ENCODE measurements at places on chromosomes 2 and 18.
A peak's percentile ranks its signal among the peaks of the same experiment; 100 is the strongest.

- DNase-seq: peak; percentile 59
Observed at GRCh38 chr2:52391621-52392020, 1359.7 kb upstream of the NRXN1 start.

DNA sequence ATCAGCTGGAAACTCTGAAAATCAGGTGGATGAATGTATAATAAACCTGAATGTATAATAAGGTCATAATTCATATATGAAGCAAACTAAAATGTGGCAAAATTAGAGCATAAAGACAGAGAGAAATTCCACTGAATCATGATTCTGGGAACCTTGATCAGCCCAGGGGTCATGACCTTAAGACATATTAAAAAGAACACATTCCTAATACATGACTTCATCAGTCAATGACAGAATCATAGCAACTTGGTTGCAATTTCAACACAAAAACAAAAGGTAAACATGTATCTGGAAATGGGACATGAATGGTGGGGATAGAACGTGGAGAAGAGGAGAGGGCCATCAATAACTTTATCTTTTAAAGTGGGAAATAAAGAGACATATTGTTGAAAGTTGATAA, 17.6 kb downstream of the AFF3 start:
- peak; percentile 16 for DNase-seq

- DNase-seq: no peak
Observed at GRCh38 chr18:79874553-79875530, 76.6 kb downstream of the SLC66A2 start.

GRCh38 chr2:67576991-67577390, 179.9 kb downstream of the ETAA1 start:
- no peak for DNase-seq

DNA sequence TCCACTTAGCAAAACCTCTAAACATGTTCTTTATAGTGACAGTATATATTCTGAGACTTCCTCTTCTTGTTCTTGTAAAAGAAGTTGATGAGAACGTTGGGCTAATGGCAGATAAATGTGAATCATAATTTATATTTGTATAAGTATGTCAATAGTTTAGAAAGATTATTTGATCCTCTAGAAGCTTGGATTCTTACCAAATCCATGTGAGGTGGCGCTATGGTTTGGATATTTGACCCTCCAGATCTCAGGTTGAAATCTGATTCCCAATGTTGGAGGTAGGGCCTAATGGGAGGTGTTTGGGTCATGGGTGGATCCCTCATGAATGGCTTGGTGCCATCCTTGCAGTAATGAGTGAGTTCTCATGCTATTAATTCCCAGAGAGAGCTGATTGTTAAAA, 29.8 kb upstream of the SCN1A start:
- DNase-seq: no peak

- peak; percentile 15 for DNase-seq
Observed at GRCh38 chr2:122545821-122546220, 790.4 kb downstream of the TSN start.

- peak; percentile 59 for DNase-seq
Observed at GRCh38 chr2:36359067-36359466, 3.5 kb downstream of the CRIM1 start.

DNA sequence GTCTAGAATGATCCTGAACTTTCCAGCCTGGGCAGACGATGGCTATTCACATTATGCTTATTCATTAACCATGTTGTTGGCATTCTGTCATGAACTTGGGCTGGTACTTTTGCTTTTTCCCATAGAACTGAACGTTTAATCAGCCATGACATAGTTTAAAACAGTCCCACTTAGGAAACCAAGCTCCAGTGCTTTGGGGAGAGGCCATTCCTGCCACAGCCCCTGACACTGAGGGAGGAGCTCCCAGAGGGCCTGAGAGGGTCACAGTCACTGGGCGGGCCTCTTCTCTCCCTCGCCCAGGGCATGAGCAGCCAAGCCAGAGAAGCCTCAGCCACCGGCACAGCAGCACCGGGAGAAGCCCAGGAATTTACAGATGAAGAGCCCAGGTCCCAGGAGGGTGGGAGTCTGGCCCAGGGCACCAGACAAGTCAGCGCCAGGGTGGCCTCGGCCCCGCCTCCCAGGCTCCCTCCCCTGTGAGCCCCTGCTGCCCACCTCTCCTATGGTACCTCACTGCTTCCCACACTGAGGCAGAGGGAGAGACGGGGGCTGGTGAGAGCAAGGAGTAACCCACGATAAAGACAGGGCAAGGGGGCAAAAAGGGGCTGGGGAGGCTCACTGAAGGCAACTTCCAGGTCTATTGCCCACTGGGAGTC, 33.6 kb downstream of the MAL start:
- DNase-seq: no peak

GRCh38 chr2:167595839-167596471, 651.4 kb downstream of the STK39 start:
- no peak for DNase-seq

- DNase-seq: peak; percentile 48
Observed at GRCh38 chr2:143936848-143937722, 582.8 kb downstream of the ZEB2 start.

DNA sequence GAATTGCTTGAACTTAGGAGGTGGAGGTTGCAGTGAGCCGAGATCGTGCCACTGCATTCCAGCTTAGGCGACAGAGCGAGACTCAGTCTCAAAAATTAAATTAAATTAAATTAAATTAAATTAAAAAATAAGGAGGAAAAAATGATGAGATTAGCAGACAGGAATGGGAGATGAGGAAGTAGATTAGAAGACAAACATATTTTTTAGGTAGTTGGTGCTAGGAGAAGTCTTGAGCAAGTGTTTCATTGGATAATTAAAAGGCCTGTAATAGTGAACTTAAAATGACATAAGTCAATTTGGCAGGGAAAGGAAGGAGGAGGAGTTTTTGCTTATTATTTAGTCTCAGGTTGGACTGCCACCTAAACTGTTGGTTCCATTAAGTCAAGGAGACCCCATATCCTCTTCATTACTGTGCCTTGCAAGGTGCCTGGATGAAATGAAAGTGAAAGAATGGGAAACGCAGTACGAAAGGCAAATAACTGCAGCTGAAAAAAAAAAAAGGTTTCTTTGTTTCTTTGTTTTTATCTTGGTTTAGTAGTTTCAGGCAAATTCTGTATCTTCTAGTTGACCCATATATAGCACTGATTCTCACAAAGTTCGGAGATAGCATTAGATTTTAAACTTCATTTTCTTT, 162.0 kb downstream of the SLC8A1 start:
- no peak for DNase-seq

- DNase-seq: no peak
Observed at GRCh38 chr18:28108814-28109213, 68.1 kb downstream of the CDH2 start.

GRCh38 chr2:22995576-22995975, 389.4 kb upstream of the KLHL29 start:
- DNase-seq: no peak

- DNase-seq: no peak
Observed at GRCh38 chr2:236646871-236647270, 77.2 kb downstream of the ACKR3 start.

GRCh38 chr2:166499281-166499680, 5.2 kb upstream of the SCN7A start:
- DNase-seq: no peak

- no peak for DNase-seq
Observed at GRCh38 chr18:32618546-32618945, 147.9 kb upstream of the GAREM1 start.

DNA sequence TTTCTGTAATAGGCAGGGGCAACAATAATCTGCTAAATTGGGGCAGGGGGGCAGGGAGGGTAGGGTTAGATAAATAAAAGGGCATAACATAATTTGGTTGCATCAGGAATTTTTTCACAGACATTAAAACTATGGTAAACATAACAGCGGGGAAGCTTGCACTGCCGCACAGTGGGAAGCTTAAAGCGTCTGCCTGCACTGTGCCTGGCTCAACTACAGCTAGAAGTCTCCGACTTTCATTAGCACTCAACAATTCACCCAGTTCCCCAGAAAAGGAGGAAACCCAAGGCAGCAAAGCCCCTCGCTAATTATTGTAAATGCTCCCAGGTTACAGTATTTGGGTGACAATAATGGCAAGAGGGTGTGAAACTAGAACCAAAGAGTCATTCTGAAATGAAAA, 562.9 kb downstream of the ARHGAP15 start:
- no peak for DNase-seq

DNA sequence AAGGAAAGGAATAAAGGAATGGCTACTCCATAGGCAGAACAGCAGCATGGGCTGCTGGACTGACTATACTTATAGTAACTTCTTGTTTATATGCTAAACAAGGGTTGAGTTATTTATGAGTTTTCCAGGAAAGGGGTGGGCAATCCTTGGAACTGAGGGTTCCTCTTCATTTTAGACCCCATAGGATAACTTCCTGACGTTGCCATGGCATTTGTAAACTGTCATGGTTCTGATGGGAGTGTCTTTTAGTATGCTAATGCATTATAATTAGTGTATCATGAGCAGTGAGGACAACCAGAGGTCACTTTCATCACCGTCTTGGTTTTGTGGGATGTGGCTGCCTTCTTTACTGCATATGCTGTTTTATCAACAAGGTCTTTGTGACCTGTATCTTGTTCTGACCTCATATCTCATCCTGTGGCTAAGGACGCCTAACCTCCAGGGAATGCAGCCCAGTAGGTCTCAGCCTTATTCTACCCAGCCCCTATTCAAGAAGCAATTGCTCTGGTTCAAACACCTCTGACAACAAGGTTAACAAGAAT, 98.6 kb upstream of the CABLES1 start:
- no peak for DNase-seq

- DNase-seq: no peak
Observed at GRCh38 chr2:240502059-240502429, 55.7 kb downstream of the ANKMY1 start.

DNA sequence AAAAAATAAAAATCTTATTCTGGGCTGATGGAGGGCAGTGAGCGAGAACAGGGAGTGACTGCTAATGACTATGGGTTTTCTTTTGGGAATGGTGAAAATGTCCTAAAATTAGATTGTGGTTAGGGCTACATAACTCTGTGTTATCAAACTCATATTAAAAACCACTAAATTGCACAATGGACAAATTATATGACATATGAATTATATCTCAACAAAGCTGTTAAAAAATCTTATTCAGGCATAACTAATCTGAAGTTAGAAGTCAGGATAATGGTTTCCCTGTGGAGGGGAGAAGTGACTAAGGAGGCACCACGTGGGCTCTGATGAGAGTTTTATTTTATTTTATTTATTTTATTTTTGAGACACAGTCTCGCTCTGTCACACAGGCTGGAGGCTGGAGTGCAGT, 32.1 kb upstream of the DPP4 start:
- DNase-seq: no peak

- DNase-seq: no peak
Observed at GRCh38 chr18:26487437-26487836, 60.9 kb downstream of the KCTD1 start.

GRCh38 chr2:634041-634440, 43.2 kb downstream of the TMEM18 start:
- no peak for DNase-seq

GRCh38 chr2:188189356-188189755, 102.3 kb upstream of the GULP1 start:
- peak; percentile 8 for DNase-seq

GRCh38 chr2:160288324-160288723, 88.3 kb upstream of the ITGB6 start:
- DNase-seq: peak; percentile 81

GRCh38 chr2:98663511-98664090, 55.2 kb downstream of the UNC50 start:
- DNase-seq: no peak

DNA sequence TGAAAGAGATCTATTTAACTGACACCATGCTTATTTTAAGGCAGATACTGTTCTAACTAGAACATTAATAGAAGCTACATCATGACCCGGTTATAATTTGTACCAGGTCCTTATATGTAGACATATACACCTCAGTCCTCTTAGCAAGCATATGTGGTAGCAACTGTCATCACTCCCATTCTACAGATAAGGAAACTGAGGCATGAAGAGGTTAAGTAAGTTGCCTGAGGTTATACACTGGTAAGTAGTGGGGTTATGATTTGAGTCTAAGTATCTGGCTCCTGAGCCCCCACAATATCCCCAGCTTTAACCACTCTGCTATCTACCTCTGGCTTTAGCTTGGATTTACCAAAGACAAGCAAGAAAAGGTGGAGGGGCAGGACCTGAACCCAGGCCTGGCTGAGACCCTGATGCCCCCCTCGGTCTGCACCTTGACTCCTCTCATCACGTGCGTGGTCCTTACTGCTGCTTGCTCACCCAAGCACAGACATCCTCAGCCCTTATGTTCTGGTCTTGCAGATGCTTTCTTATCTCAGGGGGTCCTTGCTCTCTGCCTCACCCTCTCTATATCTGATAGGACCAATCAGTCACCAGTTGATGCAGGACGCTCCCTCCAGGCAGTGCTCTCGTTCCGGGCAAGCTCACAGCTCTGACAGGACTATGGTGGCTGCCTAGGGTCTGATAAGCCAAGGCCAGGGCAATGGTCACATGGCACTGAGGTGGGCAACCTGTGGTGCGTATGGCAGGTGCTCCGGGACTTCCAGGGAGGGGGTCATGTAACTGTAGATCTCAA, 4.0 kb downstream of the DYSF start:
- no peak for DNase-seq

- DNase-seq: no peak
Observed at GRCh38 chr2:8885449-8886201, 48.2 kb upstream of the KIDINS220 start.

- no peak for DNase-seq
Observed at GRCh38 chr2:230254152-230254881, 28.8 kb downstream of the SP140 start.

DNA sequence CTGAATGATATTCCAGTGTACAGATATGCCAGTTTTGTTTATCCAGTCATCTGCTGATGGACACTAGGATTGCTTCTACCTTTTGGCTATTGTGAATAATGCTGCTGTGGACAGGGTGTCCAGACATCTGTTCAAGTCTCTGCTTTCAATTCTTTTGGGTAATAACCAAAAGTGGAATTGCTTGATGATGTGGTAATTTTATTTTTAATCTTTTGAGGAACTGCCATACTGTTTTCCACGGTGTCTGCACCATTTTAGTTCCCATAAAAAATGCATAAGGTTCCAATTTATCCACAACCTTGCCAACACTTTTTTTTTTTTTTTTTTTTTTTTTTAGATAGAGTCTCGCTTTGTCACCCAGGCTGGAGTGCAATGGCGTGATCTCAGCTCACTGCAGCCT, 141.9 kb upstream of the REV1 start:
- DNase-seq: no peak

DNA sequence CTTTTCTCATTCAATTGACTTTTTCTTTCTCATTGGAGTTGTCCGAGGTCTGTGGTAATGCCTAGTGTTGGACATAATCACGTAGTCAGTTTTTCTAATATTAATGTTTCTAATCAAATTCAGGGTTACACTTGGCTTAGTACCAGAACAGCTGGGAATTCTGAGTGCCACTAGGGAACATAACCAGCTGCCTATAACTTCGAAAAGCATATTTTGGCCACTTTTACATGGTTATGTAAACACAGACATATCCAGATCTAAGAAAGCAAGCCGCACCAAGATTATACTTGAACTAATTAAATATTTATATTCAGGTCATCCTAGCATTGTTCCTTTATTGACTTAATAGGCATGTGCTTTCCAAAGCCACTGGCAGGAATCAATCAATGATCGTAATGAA, 91.1 kb upstream of the ARHGAP28 start:
- no peak for DNase-seq

- DNase-seq: peak; percentile 23
Observed at GRCh38 chr2:65937379-65938160, 497.4 kb upstream of the MEIS1 start.

Data from fibroblast of skin of back (primary cell).